ENCODE measurements at places on chromosomes 5 and 9. TPM values are rescaled to one million over a fixed set of nuclear protein-coding genes. Genes with fewer than 3 reads are reported as not detected.

- DNase-seq, result no peak
Measured at GRCh38 chr5:147403651-147404640, 105.9 kb downstream of the DPYSL3 start.

- DNase-seq, result no peak
Measured at GRCh38 chr5:103228588-103228987, 30.0 kb upstream of the MACIR start.

GRCh38 chr9:23622396-23622795, 203.6 kb downstream of the ELAVL2 start:
- no peak for DNase-seq

GRCh38 chr9:1929722-1930244, 85.4 kb upstream of the SMARCA2 start:
- no peak for DNase-seq

DNA sequence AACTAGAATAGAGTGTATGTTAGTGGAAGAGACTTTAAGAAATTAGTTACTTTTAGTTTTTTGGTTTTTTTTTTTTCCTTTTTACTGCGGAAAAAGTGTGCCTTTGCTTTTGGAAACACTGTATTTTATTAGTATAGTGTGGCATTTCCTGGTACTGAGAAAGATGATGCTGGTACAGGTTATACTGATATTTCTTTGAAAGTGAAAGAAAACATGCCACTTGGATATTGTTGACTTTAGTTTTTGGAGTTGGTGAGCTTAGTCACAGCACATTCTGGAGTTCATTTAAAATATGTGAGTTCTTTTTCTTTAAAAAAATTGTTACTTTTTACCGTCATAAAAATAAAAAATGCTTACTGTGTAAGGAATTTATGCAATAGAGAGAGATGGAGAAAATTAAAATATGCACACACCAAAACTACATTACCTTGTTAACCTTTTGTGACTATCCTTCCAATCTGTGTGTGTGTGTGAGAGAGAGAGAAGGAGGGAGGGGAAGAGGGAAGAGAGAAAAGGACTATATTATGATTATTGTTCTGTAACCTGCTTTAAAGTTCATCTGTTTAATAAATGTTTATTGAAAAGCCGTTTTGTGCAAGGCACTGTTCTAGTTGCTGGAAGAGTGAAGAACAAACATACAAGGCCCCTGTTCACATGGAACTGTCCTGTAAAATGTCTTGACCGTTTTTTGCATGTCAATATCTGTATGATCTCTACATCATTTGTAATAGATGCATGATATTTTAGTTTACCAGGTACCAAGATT, 1.9 kb downstream of the UGCG start:
- DNase-seq, result no peak

The FBLL1 gene
- total RNA-seq, result 0.37 TPM

The PRR16 gene
- total RNA-seq, result not detected
